GM04504 (cell line): ENCODE measurements at places on chromosomes 6 and 20.

GRCh38 chr6:155194399-155194798 lies 69.4 kb upstream of the CLDN20 start:
- DNase-seq, result no peak

DNA sequence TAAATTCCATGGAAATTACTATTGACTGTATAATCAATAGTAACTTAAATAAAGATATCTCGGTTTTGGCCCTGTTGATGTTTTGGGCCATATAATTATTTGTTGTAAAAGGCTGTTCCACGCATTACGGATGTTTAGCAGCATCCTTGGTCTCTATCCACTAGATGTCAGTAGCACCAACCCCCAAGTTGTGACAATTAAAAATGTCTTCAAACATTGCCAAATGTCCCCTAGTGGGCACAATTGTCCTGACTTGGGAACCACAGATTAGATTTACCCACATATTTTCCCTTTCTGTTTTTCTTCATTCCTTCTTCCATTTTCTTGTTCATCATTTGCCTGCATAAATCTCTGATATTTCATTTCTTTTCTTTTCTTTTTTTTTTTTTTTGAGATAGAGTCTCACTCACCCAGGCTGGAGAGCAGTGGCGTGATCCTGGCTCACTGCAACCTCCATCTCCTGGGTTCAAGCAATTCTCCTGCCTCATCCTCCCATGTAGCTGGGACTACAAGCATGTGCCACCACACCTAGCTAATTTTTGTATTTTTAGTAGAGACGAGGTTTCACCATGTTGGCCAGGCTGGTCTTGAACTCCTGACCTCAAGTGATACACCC lies 13.6 kb upstream of the WFDC8 start:
- DNase-seq, result peak; percentile 23

DNA sequence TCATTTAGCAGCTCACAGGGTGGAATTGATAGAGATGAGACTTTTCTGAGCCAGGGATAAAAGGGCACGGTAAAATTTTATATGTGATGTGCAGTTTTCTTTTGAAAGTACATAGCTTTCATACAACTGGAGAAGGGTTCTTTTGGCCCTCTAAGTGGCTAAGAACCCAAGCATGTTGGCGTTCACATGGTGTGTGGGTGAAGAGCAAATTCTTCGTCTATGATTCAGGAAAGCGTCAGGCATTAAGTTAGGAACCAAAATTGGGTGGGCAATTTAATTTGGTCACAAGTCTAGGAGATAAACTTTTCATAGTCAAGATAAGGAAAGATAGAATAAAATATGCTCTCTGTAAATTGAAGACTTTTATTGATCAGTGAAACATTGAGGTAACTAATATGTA lies 153.9 kb downstream of the UTRN start:
- no peak for DNase-seq

DNA sequence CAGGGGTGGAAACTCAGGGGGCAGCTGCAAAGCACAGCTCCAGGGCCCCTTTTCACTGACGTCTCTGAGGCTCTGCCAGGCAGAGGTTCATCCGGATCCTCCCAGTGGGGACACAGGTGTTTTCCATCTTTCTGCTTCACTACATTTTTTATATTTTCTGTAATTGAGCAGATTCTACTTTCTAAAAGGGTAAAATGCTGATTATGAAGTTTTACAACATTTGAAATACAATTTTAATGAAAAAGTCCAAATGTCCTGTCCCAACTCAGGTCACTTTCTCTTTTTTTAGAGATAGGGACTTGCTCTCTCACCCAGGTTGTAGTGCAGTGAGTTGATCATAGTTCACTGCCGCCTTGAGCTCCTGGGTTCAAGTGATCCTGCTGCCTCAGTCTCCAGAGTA lies 41.9 kb downstream of the HLA-A start:
- no peak for DNase-seq

GRCh38 chr6:83127976-83128375 lies 60.5 kb downstream of the DOP1A start:
- no peak for DNase-seq

DNA sequence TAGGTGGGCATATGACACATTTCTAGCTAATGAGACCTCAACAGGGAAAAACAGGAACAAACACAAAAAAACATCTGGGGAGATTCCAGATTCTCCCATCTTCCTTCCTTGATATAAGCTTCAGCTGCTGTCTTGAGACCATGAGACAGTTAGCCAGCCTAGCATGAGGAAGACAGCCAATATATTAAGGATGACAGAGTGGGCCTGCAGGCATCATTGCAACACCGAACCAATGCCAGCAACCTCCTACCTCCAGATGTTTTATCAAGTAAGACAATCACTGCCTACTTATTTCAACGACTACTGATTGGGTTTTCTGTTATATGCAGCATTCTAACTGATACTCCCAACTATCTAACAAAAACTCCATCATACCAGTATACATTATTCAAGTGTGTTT lies 119.0 kb downstream of the ISM1 start:
- DNase-seq, result no peak

DNA sequence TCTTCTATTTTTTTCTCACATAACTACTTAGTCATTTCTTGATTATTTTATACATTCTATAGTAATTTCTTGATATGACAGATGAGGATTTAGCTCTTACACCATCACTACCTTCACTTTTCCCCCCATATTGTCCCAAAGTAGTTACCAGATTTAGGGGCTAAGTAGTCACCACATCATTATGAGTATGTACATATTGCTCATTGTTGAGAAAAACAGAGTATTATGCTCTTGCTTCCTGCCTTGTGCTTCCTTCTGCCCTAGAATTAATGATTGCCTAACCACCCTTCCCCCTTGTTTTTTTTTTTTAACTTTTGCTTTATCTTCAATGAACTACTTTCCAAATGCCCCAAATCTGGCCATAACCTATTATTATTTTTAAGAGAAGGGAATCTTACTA lies 6.8 kb upstream of the HLA-B start:
- no peak for DNase-seq

DNA sequence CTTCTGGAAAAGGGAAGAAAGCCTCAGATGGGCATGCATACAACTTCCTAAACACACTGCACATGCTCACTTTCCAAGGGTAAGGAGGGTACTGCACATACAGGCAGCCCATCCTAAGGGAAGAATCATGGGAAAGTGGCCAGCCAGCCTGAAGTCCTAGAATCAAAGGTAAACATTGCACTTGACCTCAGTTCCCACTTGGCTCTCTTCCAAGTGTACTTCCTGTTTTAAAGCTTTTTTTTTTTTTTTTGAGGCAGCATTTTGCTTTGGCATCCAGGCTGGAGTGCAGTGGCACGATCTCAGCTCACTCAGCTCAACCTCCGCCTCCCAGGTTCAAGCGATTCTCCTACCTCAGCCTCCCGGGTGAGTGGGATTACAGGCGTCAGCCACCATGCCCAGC lies 225.3 kb upstream of the EPHA7 start:
- no peak for DNase-seq

DNA sequence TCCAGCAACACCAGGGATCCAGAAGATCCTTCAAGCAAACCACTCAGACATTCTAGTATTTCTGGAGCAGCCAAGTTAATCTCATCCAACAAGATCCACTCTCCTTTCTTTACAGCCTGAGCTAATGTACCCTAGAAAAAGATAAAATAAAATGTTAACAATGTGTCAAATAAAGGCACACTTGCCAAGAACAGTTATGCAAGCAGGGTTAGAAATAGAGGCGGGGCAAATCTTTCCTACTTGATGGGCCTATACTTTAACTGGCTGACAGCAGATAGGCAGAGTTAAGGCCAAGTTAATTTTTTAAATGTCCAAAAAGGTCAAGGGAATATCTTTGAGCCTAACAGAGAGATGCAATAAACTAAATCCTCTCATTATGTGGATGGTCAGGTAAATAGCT lies 60.8 kb downstream of the MDN1 start:
- no peak for DNase-seq

- DNase-seq, result no peak
Observed at GRCh38 chr6:19866173-19866984, 29.2 kb downstream of the ID4 start.

DNA sequence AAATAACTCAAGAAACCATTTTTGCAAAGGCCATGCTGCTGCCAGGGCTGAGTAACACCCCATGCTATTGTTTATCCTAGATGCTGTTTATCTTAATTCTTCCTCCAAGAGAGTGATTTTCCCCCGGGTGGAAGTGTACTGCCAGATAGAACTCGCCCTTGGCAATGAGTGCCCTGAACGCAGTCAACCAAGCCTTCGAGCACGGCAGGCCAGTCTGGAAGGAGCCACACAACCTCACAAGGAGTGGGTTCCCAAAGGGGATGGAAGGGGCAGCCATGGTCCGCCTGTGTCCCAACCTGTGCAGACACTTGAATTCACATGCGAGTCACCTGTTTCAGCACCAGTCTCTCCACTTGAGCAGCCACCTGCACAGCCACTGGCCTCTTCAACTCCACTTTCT lies 31.9 kb downstream of the PNPLA1 start:
- no peak for DNase-seq

GRCh38 chr6:168319279-168320111 lies at the start of gene DACT2:
Gene DACT2 (minus strand): TSS chr6:168319777. CDS start chr6:168319633, 144 bp downstream.
- no peak for DNase-seq

DNA sequence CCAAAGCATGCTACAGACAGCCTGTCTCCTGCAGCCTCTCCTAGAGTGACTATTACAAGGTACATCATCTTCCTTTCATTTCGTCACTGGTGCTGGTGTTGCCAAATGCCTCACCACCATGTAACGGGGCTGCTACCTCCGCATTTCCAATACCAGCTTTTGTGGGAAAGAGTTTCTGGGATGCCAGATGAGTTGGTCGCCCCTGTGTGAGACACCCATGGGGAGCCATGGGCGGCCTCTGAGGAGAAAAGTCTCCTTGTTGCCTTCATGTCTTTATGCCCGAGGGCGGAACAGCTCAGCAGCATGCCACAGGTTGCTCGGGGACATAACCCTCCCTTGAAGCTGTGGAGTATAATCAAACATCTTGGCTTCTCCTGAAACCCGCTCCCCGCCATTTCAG lies 169.6 kb downstream of the THBS2 start:
- no peak for DNase-seq

- no peak for DNase-seq
Observed at GRCh38 chr6:150008588-150008987, 16.7 kb downstream of the RAET1L start.

DNA sequence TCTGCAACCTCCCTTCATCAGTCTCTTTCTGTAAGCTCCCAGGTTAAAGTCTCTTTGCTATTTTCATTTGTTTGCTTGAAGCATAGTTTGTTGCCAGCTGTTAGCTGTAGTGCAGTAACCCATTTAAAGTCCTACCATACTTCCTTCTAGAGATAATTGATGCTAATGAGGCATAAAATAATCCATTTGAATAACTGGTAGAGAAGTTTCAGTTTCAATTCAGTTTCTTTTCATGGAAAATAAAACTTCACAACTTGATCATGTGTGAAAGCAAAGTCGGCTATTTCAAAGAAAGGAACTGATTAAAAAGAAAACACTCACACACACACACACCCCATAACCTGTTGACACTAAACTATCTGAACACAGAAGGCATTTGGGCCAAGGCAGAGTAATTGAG lies 68.5 kb upstream of the TENT5A start:
- no peak for DNase-seq

GRCh38 chr6:20927130-20927860 lies 393.0 kb downstream of the CDKAL1 start:
- DNase-seq, result no peak

DNA sequence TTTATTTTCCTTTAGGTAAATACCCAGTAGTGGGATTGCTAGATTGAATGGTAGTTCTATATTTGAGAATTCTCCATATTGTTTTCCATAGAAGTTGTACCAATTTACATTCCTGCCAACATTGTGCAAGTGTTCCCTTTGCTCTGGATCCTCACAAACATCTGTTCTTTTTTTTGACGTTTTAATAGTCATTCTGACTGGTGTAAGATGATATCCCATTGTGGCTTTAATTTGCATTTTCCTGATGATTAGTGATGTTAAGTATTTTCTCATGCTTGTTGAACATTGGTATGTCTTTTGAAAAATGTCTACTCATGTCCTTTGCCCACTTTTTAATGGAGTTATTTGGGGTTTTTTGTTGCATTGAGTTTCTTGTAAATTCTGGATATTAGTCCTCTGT lies 85.6 kb downstream of the UBE3D start:
- peak; percentile 70 for DNase-seq

DNA sequence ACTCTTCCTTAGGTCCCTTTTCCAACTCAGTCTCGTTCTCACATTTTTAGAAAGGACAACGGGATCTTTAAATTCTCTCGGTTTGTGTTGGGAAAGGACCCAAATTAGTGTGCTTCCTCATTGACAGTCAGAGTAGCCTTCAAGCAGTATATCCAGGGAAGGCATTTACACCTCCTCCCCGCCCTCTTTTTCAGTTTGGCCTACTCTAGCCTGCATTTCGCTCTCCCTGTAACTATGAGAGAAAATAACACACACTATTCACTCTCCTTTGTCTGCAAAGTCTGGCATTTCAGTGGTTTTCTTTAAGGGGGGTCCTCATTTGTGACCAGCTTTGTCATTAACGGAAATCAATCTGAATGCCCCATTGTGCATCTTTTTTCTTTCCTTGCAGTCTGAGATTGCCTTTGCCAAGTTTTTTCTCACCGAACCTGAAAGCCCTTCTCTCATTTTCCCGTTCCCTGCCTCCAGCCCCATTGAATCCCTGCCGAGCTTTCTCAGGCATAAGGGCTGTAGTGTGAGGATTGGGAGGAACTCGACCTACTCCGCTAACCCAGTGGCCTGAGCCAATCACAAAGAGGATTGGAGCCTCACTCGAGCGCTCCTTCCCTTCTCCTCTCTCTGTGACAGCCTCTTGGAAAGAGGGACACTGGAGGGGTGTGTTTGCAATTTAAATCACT lies 393 bp upstream of the FABP7 start:
- no peak for DNase-seq

- no peak for DNase-seq
Observed at GRCh38 chr20:37913567-37914366, 10.8 kb downstream of the VSTM2L start.

- DNase-seq, result no peak
Observed at GRCh38 chr6:94041945-94042709, 622.8 kb upstream of the EPHA7 start.

- DNase-seq, result peak; percentile 57
Observed at GRCh38 chr6:43125119-43125518, 46.0 kb upstream of the SRF start.

GRCh38 chr6:30264743-30265142 lies 51.5 kb upstream of the TRIM26 start:
- DNase-seq, result peak; percentile 32

GRCh38 chr6:141463237-141463977 lies 669.3 kb upstream of the GJE1 start:
- no peak for DNase-seq

- no peak for DNase-seq
Observed at GRCh38 chr20:14617123-14617522, 279.7 kb upstream of the FLRT3 start.

DNA sequence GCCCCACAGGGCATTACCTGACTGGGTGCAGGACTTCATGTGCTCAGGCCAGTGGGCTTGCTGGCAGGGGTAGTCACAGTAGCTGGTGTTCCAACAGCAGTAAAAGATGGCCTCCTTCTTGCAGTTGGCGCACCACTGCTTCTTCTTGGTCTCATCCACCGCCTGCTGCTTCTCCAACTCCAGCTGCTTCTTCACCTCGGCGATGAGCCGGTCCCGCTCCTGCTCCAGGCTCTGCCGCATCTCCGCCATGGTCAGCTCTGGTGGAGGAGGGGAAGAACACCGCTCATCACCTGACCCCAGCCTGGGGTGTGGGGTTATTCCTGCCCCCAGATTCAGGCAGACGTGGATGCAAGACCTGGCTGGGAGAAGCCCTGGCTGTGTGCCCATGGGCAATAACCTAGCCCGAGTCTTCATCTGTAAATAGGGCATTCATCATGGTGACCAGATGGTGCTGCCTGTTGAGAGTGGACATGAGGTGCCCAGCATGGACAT lies 132.2 kb downstream of the ZMYND8 start:
- no peak for DNase-seq

GRCh38 chr6:3847521-3847920 lies 1.7 kb upstream of the FAM50B start:
- no peak for DNase-seq
